ENCODE measurements at places on chromosomes 2 and 18. TPM values are rescaled to one million over a fixed set of nuclear protein-coding genes. Genes with fewer than 3 reads are reported as not detected.

The UPP2 gene
- not detected for total RNA-seq

The ZSWIM2 gene
- total RNA-seq: not detected

The AQP12A gene
- not detected for total RNA-seq

GRCh38 chr2:55135491-55135890 lies 85.2 kb upstream of the RTN4 start:
- no peak for DNase-seq
- no peak overlapping the region for H3K27ac ChIP-seq
- H3K4me3 ChIP-seq: no peak overlapping the region
- H3K36me3 ChIP-seq: no peaks in the 10 kb centered on the region
- H3K4me1 ChIP-seq: peaks cover 63% of the 10 kb centered on the region
- no peaks in the 10 kb centered on the region for H3K27me3 ChIP-seq

DNA sequence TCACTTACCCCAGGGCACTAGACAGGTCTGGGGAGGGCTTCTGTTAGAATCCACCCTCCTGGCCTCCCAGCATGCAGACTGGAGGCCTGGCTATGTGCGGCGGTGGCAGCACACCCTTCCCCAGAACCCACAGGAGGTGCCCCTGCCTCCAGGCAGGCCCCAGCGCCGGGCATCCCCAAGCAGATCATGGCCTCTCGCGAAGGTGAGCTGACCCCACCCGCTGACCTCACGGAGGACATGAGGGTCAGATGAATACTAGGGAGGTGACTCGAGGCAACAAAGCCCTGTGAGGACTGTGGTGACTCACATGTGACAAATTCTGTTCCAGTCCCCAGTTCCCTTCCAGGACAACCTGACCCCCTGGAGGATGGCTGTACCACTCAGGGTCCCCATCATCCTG lies 1.9 kb downstream of the MAB21L4 start:
- DNase-seq: no peak
- H3K4me3 ChIP-seq: no peak overlapping the region
- H3K36me3 ChIP-seq: no peaks in the 10 kb centered on the region
- H3K4me1 ChIP-seq: peaks cover 10% of the 10 kb centered on the region
- no peak overlapping the region for H3K27ac ChIP-seq

DNA sequence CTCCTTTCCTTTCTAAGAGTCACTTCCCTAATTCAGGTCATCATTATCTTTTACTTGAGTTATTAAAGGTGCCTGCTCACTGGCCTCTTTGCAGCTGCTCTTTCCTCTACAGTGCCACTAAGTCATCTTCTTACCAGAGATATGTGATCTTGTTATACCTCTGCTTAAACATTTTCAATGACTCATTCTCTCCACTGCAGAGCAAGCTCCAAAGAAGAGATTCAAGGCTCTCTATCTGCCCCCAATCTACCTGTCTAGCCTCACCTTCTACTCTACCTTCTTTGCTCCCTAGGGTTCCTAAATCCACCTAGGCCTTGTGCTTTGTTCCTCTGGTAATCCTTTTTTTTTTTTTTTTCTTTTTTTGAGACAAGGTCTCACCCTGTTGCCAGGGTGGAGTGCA lies 3.1 kb downstream of the ARHGEF33 start:
- H3K36me3 ChIP-seq: no peaks in the 10 kb centered on the region
- no peaks in the 10 kb centered on the region for H3K4me1 ChIP-seq
- no peaks in the 10 kb centered on the region for H3K27me3 ChIP-seq
- no peak for DNase-seq
- H3K4me3 ChIP-seq: no peak overlapping the region
- no peak overlapping the region for H3K27ac ChIP-seq

- no peaks in the 10 kb centered on the region for H3K4me1 ChIP-seq
- no peak overlapping the region for H3K4me3 ChIP-seq
- H3K36me3 ChIP-seq: no peaks in the 10 kb centered on the region
- H3K27ac ChIP-seq: no peak overlapping the region
These were observed 188.8 kb upstream of the LINC00305 start for GRCh38 chr18:64337673-64338072.

All from esophagus muscularis mucosa (tissue), 4 donors.